ENCODE measurements at places on chromosomes 11 and 22. TPM values are rescaled to one million over a fixed set of nuclear protein-coding genes. Genes with fewer than 3 reads are reported as not detected.

DNA sequence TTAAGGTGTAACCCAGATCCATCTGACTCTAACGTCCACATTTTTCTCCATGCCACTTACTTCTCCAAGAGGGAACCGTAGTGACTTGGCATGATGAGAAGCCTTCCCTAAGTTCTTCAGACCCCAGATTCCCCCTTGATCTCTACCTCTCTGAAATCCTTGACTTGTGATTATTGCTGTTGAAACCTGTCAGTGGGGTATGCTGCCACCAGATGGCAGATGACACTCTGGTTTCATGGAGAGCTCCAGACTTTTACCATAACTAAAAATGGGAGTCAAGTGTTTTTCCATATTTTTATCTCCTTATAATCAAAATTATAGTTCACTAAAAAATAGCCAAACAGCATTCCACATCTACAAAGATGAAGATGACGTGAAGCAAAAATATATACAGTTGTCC, 504.2 kb downstream of the SOX6 start:
- DNase-seq = no peak

Gene SLC22A6
- not detected for total RNA-seq

- no peak for DNase-seq
These were observed 184.2 kb downstream of the SBF2 start for GRCh38 chr11:10109806-10110205.

DNA sequence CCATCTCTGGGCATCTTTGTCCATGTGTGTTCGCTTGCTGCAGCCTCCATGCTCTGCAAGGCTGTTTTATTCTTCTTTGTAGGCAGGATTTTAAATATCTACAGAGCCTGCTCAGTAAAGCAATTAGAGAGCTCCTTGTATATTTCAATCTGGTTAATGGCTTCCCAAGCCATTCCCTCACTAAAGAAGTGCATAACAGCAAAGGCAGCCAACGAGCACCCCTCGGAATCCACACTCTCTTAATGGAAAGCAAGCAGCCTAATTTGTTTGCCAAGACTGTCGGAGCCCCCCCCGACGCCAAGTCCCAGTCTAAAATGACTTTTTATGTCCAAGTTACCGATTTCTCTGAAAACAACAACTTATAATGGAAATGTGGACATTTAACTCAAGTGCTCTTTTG, 123.6 kb downstream of the ARL14EP start:
- DNase-seq = no peak

GRCh38 chr11:121715405-121715804, 262.6 kb upstream of the SORL1-AS1 start:
- DNase-seq = no peak

DNA sequence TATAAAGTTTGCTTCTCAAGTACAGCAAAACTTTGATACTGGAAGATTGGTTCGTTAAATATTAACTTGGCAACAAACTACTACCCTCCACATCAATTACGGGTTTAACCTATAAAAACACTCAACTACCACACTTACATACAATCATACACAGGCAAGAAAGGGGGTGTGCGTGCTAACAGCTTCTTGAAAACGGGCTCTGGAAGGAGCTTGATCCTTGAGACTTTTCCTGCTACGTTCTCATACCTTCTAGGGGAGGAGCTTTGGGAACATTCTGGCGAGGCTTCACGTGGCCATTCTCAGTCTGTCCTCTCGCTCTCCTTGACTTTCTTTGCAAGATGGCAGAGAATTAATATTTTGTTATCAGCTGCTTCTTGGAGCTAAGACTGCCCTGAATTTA, 6.8 kb upstream of the ESAM start:
- DNase-seq = no peak

GRCh38 chr22:35749808-35750207, 32.1 kb downstream of the APOL5 start:
- no peak for DNase-seq

Gene GLYAT
- total RNA-seq = not detected

GRCh38 chr22:44456661-44457412, 41.2 kb downstream of the RTL6 start:
- no peak for DNase-seq

DNA sequence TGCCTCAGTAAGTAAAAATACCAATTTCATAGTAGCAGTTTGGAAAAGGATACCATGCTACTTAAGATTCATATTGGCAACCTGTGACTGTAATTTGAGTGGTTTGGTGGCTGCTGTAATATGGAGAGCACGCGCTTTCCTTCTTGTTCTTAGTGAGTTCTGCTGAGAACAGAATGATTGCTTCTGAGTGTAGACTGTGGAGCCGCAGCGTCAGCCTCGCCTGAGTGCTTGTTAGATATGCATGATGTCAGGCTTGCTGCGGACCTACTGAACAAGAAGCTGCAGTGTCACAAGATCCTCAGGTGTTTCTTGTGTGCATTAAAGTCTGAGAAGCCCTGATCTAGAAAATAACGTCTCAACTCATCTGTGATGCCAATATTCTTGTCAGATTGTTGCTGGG, 143.2 kb downstream of the ARHGAP42 start:
- DNase-seq = no peak

DNA sequence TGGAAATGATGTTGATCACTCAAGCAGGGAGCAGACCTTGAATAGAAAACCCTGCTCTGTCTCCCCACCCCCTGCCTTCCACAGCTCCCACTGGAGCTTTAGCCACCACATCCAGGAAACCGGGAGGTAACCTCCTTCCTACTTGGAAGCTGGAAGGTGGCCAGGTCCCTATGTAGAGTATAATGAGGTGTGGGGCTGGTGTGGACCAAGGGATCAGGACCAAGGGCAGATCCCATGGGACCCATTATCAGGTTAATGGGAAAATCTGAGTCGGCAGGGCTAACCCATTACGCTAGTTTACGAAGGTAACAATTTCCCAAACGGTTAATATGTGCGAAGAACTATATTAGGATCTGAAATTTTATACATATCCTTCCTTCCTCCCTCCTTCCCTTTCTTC, 321.9 kb downstream of the MIAT start:
- DNase-seq = no peak

GRCh38 chr22:30307041-30307574, 17.8 kb upstream of the CASTOR1 start:
- DNase-seq = no peak

- no peak for DNase-seq
These were observed 313.9 kb upstream of the B3GAT1 start for GRCh38 chr11:134725716-134726639.

DNA sequence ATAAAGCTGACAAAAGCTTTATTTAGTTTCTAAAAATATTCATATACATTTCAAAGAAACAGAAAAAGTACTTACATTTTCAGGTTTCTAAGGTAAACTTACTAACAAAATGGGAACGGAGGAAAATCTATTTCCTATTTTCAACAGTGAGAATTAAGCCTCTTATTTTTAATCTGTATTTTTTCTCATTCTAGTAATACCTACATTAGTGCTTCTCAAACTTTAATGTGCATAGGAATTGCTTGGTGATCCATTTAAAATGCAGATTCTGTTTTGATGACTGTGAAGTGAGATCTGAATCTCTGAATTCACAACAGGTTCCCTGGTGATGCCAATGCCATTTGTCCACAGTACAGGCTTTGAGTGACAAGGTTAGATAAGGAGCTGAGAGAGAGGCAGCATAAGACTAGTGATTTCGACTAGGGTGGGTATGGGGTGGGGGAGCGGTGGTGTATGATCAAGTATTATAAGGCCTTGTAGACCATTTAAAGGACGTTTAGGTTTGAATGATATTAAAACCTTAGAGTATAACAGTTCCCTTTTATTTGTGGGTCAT, 402.8 kb downstream of the CNTN5 start:
- DNase-seq = no peak

Gene RFPL3
- not detected for total RNA-seq

DNA sequence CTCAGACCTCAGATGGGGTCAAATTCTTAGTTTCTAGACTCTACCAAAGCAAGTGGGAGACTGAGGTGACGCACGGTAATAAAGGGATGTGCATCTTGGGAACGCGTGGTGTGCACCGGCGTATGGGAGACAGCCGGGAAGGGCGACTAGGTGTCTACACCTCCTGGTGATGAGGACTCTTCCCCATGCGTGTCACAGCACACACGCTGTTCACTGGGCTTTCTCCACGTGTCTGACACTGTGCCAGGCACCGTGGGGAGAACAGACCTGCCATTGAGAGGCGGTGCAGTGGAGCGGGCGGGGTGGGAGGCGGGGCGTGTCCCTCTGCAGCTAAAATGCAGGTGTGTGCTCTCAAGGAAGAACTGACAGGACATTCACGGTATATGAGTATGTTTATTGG, 5.3 kb downstream of the FXYD6 start:
- no peak for DNase-seq

- DNase-seq = no peak
These were observed 28.5 kb upstream of the CARD16 start for GRCh38 chr11:105073456-105074165.

GRCh38 chr11:44618561-44619425, 53.3 kb downstream of the CD82 start:
- no peak for DNase-seq

GRCh38 chr22:22547692-22548300, 11.3 kb downstream of the PRAME start:
- DNase-seq = no peak

Gene SLC35E4
- 40.0 TPM for total RNA-seq

Gene NPTXR
- total RNA-seq = 2.9 TPM

DNA sequence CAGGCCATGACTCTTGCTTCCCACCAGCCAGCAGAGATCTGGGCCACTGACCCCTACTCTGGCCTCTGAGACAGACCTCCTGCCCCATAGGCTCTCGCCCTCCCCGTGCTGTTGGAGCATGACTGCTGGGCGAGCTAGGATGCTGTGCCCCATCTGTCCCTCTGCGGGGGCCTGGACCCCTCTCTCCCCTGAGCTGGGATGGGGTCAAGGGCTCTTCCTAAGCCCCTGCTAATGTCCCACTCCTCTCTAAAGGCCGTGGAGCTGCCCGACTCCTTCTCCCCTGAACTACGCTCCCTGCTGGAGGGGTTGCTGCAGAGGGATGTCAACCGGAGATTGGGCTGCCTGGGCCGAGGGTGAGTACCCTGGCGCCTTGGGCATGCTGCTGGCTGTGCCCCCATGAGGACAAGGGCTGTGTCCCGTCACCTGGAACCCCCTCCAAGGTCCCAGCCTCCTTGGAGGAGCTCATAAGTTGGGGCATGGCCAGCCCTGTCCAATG, 6.2 kb upstream of the ANKRD13D start:
- DNase-seq = no peak

- no peak for DNase-seq
These were observed 22.2 kb upstream of the OR52M1 start for GRCh38 chr11:4522752-4523151.

GRCh38 chr11:107653076-107653475, 58.8 kb downstream of the SLN start:
- no peak for DNase-seq

Gene RBFOX2
- 97.4 TPM for total RNA-seq

DNA sequence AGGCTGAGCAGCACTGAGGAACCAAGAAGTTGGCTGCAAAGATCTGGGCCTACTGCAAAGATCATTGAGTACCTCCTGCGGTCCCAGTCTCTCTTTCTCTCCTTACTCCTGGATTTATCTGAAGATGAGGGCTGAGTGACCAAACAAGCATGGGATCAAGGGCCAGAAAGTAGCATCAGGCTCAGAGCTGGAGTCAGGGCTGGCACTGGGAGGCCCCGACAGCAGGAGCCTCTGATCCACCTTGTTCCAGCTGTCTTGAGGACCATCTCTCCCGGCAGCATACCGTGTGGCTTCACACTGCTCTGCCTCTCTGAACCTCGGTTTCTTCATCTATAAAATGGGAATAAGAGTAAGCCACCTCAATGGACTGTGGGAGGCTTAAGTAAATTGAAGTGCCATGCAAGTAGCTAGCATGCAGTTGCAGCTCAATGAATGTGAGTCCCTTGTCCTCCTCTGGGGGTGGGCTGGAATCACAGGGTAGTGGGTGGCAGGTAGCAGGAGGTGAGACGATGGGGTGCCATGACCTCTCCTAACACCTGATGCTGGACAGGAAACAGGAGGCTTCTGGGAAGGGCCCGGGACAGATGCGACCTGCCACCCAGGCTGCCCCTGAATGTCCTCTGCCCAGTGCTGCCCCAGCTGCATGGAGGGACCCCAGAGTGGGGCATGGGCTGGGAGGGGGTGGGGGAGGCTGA, 52.5 kb upstream of the PRDM11 start:
- DNase-seq = no peak

Gene SCGB1A1
- not detected for total RNA-seq

Gene OR6A2
- total RNA-seq = not detected

DNA sequence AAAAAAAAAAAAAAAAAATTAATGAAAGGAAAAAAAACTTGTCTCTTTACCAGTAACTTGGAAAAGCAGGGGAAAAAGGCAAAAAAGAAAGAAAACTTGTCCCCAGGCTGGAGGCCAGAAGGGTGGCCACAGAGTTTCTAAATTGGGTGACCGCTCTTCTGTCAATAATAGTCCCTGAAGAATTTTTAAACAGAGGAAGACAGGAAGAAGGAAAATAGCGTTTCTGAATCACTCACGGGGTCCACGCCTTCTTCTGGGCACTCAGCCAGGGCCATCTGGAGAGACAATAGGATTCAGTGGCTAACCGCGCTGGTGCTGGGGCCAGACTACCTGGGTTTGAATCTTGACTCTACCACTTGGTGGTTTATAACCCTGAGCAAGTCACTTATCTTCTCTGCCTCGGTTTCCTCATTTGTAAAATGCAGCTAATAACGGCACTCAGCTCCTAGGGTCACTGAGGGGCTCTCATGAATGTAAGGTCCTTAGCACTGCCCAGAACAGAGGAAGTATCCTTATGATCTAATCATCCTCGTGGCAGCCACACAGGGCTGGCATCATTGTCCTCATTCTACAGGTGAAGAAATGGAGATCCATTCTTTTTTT, 7.0 kb downstream of the C11orf86 start:
- DNase-seq = peak; percentile 95

Gene TMEM191B
- 0.10 TPM for total RNA-seq

GRCh38 chr11:124752471-124753102, 532 bp upstream of the VSIG2 start:
- no peak for DNase-seq

Gene OR8D1
- total RNA-seq = not detected

DNA sequence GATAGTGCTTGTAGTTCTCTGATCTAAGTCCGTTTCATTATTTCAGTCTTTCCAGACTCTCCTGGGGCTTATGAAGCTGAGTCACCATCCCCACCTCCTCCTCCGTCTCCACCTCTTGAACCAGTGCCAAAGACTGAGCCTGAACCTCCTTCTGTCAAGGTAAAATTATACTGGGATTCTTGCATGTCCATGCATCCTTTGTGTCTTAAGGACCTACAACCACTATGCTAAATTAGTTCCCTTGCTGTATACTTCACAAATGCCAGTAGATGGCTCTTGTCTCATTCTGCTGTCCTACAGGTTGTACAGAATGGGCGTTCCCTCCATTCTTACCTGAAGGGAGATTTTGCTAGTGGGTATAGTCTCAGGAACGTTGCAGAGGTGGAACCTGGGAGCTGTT, 42.2 kb downstream of the POLD3 start:
- peak; percentile 73 for DNase-seq

- no peak for DNase-seq
These were observed 11.6 kb upstream of the PDE2A start for GRCh38 chr11:72685560-72686480.

Data from HT1080 (cell line).